ENCODE measurements at places on chromosomes 16 and 17. TPM values are rescaled to one million over a fixed set of nuclear protein-coding genes. Genes with fewer than 3 reads are reported as not detected.

The RAMP2 gene
- total RNA-seq, result 1.5 TPM

The CARD14 gene
- total RNA-seq, result 6.7 TPM

The STH gene
- total RNA-seq, result not detected

The TLCD2 gene
- total RNA-seq, result 4.3 TPM

The ABAT gene
- 21.1 TPM for total RNA-seq

The SECTM1 gene
- total RNA-seq, result 13.2 TPM

The SLC26A11 gene
- total RNA-seq, result 26.4 TPM

The ADORA2B gene
- 4.0 TPM for total RNA-seq

The SBK1 gene
- total RNA-seq, result 31.9 TPM

The CCDC144A gene
- 0.60 TPM for total RNA-seq

The GNGT2 gene
- 0.34 TPM for total RNA-seq

The FTSJ3 gene
- 39.4 TPM for total RNA-seq

The RARA gene
- total RNA-seq, result 34.3 TPM

The CRISPLD2 gene
- 57.2 TPM for total RNA-seq

The CEP295NL gene
- total RNA-seq, result 3.8 TPM

The CACNG1 gene
- 0.24 TPM for total RNA-seq

The WFIKKN2 gene
- 1.7 TPM for total RNA-seq

The GGA3 gene
- 64.4 TPM for total RNA-seq

The TP53TG3B gene
- not detected for total RNA-seq

The VMO1 gene
- 1.2 TPM for total RNA-seq

The SPATA22 gene
- not detected for total RNA-seq

The GRIN2A gene
- total RNA-seq, result 0.57 TPM

The C17orf67 gene
- total RNA-seq, result 2.0 TPM

The NLRP1 gene
- total RNA-seq, result 19.7 TPM

The ZP2 gene
- not detected for total RNA-seq

The ZCCHC14 gene
- 23.5 TPM for total RNA-seq

The ACSM2A gene
- total RNA-seq, result 1.8 TPM

The ADGRG3 gene
- total RNA-seq, result not detected

The GCGR gene
- 1.7 TPM for total RNA-seq

The ABCC12 gene
- not detected for total RNA-seq

The PIK3R6 gene
- total RNA-seq, result not detected

The RFWD3 gene
- 35.2 TPM for total RNA-seq

The KCNG4 gene
- 0.12 TPM for total RNA-seq

The RUNDC1 gene
- 19.7 TPM for total RNA-seq

The DPEP2 gene
- total RNA-seq, result not detected

Measured in type B pancreatic cell (in vitro differentiated cells).